ENCODE measurements at places on chromosomes 12 and 14. TPM values are rescaled to one million over a fixed set of nuclear protein-coding genes. Genes with fewer than 3 reads are reported as not detected.

RTN1 gene
- total RNA-seq, result 0.43 TPM

CLEC6A gene
- not detected for total RNA-seq

GLS2 gene
- total RNA-seq, result not detected

CCDC175 gene
- total RNA-seq, result not detected

DNA sequence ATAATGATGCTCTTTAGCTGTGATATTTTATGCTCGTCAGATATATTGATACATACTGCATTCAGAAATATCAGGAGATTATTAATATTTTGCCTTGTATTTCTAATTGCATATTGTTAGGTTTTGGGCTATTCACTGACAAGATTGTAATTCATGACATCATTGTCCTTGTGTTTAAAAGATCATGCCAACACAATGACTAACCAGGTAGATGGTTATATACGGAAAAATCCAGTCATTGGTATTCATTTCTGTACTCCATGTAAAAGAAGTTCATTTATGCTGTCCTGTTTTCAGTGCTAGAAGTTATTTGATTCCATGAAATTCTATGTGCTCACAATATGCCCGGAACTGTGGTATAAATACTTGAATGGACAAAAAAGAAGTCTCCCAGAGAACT is 107.5 kb downstream of the KITLG start:
- DNase-seq, result no peak

GRCh38 chr12:131991816-131992430 is 42.2 kb downstream of the EP400 start:
- no peak for DNase-seq

DNA sequence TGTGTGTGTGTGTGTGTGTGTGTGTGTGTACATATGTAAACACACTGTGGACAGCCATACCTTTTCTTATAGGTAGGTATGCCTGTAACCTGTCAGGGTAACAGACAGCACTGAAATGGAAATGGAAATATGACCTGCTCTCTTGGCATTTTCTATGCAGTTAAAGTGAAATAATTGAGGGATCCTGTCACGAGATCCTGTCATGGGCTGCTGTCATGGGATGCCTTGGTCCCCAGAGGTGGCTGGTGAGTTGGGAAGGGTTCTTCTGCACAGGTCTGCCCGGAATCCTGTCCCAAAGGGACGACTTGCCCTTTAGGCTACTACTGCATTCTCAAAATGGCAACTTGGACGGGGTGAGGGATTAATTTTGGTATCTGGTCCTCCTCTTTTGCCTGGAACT is 47.3 kb downstream of the ELK3 start:
- DNase-seq, result no peak

GRCh38 chr14:56687123-56687522 is 107.5 kb downstream of the TMEM260 start:
- no peak for DNase-seq

DNA sequence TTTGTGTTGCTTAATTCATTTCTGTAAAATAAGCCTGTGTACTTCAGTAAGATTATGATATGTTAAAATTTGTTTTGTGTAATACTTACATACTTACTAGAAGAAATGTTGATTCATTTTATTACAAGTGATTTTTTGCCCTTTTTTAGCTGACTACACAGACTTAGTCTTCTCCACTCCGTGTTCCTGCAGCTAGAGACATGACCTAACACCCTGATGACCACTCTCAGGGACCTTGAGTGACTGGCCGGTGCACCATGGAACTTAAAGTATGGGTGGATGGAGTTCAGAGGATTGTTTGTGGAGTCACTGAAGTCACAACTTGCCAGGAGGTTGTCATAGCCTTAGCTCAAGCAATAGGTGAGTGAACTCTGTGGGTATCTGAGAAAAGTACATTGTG is 69.8 kb downstream of the BHLHE41 start:
- no peak for DNase-seq

DNA sequence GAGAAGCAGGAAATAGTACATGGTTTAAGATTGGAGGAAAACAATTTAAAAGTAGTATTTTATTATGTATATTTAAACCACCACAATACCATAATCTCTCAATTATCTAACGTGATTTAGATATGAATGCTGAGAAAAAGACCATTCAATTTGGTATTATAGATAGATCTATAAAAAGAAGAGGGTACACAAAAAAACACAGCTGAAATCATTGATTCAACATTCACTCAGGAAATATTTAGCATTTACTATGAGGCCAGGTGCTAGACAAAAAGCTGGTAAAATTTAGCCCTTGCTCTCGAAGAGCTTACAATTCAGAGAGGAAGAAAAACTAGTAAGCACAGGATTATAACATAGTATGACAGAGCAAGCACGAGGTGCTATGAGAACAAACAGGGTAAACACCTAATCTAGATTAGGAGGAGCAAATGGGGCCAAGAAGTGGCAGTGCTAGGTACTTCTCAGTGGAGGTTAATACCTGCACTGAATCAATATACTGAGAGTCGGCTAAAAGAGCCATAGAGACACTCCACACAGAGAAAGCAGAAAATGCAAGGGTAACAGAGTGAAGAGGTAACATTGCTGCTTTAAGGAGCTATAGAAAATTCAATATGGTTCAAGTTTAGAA is 27.6 kb downstream of the TRIP11 start:
- no peak for DNase-seq

- DNase-seq, result no peak
These were observed 465.4 kb upstream of the MDGA2 start for GRCh38 chr14:48140804-48141203.

DNA sequence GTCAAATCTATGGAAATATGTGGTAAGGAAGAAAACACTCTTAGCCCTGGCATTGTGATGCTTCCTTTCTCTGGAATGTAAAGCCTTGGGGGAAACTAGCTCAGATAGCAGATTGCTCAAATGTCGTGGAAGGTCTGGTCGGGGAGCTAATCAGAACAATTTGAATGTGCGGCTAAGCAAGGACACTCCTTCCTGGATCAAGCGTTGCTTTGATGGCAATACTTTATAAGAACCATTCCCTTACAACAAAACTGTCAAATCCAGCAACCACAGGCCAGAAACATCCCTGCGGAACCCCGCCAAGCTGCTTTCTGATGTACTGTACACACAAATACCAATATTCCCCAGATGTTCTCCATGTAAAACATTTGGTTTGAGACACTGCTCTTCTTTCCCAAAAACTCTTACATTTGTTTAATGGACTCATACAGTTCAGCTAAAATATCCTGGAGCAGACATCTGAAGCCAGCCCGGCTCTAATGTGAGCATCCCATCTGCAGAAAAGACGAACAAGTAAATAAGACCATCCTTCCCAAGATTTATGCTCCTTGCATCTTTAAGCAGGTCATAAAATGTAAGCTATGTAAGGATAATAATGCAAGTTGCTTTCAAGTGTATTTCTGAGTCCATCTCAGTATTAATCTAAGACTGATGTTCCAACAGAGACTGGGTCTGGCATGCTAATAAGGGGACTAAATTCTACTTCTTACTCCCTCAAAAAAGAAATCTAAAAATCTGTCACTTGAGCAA is 20.2 kb downstream of the NUAK1 start:
- DNase-seq, result no peak

GRCh38 chr14:89767131-89767530 is 187.4 kb downstream of the EFCAB11 start:
- no peak for DNase-seq

Measured in fibroblast of villous mesenchyme (primary cell).